ENCODE measurements at places on chromosomes 2 and 18. TPM values are rescaled to one million over a fixed set of nuclear protein-coding genes. Genes with fewer than 3 reads are reported as not detected.
A peak's percentile ranks its signal among the peaks of the same experiment; 100 is the strongest.

SERPINB3 gene
- not detected for total RNA-seq

GRCh38 chr2:146287281-146287680, 1557.5 kb upstream of the ACVR2A start:
- no peaks in the 10 kb centered on the region for H3K27me3 ChIP-seq
- H3K36me3 ChIP-seq, result no peaks in the 10 kb centered on the region

- H3K27me3 ChIP-seq, result no peaks in the 10 kb centered on the region
- H3K4me1 ChIP-seq, result no peaks in the 10 kb centered on the region
- H3K27ac ChIP-seq, result peak overlapping the region; percentile 80
- no peaks in the 10 kb centered on the region for H3K36me3 ChIP-seq
Observed at GRCh38 chr2:42102591-42103450, 55.0 kb downstream of the PKDCC start.

DNA sequence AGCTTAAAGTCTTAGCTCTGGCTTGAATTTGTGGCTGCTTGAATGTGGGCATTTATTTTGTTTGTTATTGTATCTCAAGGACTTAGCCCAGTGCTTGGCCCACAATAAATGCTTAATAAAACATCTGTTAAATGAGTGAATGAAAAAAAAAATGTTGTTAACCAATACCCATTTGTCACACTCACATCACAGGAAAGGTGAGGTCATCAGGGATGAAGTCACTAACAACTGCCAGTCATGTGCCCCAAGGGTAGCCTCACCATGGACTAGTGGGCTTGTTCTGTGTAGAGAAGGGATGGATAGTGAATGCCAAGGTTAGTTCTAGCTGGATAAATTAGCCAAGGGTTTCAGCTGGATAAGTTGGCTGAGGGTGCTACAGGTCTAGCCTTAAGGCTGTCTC, 3.0 kb downstream of the NRBP1 start:
- peaks cover 34% of the 10 kb centered on the region for H3K36me3 ChIP-seq
- H3K27ac ChIP-seq, result no peak overlapping the region
- H3K4me3 ChIP-seq, result no peak overlapping the region
- DNase-seq, result no peak
- peaks cover 49% of the 10 kb centered on the region for H3K4me1 ChIP-seq
- no peaks in the 10 kb centered on the region for H3K27me3 ChIP-seq

GRCh38 chr2:140863713-140864112, 1267.1 kb downstream of the LRP1B start:
- no peaks in the 10 kb centered on the region for H3K36me3 ChIP-seq
- no peak overlapping the region for H3K4me3 ChIP-seq
- H3K27me3 ChIP-seq, result no peaks in the 10 kb centered on the region
- no peak overlapping the region for H3K27ac ChIP-seq
- no peaks in the 10 kb centered on the region for H3K4me1 ChIP-seq

- H3K36me3 ChIP-seq, result no peaks in the 10 kb centered on the region
- no peak overlapping the region for H3K4me3 ChIP-seq
- H3K4me1 ChIP-seq, result no peaks in the 10 kb centered on the region
- no peak for DNase-seq
- no peak overlapping the region for H3K27ac ChIP-seq
Observed at GRCh38 chr2:12083713-12084419, 337.4 kb downstream of the LPIN1 start.

DNA sequence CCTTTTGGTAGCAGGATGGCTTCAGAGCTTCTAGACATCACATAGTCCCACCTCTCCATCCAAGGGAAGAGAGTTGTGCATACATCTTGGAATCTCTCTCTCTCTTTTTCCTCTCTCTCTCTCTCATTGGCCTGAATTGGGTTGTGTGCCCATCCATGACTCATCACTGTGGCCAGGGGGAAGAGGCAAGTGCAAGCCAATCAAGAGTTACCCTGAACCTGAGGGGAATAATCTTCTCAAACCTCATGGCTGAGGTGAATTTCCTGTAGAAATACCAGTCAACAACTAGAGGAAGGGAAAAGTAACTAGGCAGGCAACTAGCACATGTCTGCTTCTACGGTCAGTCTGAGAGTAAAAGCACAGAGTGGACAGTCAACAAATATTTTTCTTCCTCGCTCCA, 7.3 kb upstream of the CHN1 start:
- H3K27ac ChIP-seq, result no peak overlapping the region
- no peak for DNase-seq
- no peak overlapping the region for H3K4me3 ChIP-seq
- H3K36me3 ChIP-seq, result no peaks in the 10 kb centered on the region
- peaks cover 43% of the 10 kb centered on the region for H3K4me1 ChIP-seq
- no peaks in the 10 kb centered on the region for H3K27me3 ChIP-seq

DNA sequence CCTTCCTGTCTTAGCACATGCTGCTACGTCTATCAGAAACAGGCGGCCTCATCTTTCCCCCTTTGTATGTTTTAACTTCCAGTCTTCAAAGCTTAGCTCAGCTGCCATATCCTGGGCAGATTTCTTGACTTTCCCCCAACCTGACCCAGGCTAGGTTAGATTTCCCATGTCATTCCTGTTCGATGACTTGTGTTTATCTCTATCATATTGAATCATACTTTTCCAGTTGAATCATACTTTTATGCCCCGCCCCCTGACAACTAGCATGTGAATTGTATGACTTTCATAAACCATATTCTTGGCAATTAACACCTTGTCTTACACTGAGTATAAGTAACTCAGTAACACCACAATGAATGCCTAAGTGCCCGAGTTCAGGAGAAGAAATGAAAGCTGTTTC, 128.3 kb downstream of the CYRIA start:
- no peak for DNase-seq
- no peaks in the 10 kb centered on the region for H3K36me3 ChIP-seq
- no peaks in the 10 kb centered on the region for H3K4me1 ChIP-seq
- no peak overlapping the region for H3K4me3 ChIP-seq
- no peak overlapping the region for H3K27ac ChIP-seq

DNA sequence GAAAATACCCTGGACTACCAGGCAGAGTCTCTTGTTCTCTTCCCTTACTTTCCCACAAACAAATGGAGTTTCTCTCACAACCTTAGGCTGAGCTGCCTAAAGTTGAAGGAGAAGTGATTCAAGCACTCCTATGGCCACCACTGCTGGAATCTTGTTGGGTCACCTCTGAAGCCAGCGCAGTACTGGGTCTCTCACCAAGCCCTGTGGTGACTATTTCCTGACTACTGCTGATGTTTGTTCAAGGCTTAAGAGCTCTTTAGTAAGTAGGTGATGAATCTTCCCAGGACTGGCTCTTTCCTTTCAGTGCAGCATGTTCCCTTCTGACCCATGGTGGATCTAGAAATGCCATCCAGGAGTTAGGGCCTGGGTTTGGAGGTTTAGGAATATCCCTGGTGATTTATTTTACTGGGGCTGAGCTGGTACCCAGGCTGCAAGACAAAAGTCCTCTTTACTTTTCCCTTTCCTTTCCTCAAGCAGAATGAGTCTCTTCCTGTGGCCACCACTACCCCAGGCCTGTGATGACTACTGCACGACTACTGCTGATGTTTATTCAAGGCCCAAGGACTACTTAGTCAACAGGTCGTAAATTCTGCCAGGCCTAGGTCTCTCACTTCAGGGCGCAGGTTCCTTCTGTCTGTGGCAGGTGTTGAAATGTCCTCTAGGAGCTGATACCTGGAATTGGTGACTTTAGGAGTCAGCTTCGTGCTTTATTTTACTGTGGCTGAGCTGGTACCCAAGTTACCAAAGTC, 121.8 kb downstream of the SLC4A10 start:
- no peak overlapping the region for H3K27ac ChIP-seq
- H3K36me3 ChIP-seq, result no peaks in the 10 kb centered on the region
- no peaks in the 10 kb centered on the region for H3K27me3 ChIP-seq
- H3K4me3 ChIP-seq, result no peak overlapping the region
- no peak for DNase-seq

- peak; percentile 83 for DNase-seq
- peak within 1 kb of the TSS; percentile 98 for H3K27ac ChIP-seq
- no peaks in the 10 kb centered on the region for H3K27me3 ChIP-seq
- peaks cover 6% of the 10 kb centered on the region for H3K4me1 ChIP-seq
- H3K36me3 ChIP-seq, result peaks cover 3% of the 10 kb centered on the region
- peak within 1 kb of the TSS; percentile 84 for H3K4me3 ChIP-seq
Observed at GRCh38 chr18:12657684-12658425, at the start of gene SPIRE1. Gene SPIRE1 (minus strand): TSS chr18:12658107. CDS start chr18:12657866, 241 bp downstream.

DNA sequence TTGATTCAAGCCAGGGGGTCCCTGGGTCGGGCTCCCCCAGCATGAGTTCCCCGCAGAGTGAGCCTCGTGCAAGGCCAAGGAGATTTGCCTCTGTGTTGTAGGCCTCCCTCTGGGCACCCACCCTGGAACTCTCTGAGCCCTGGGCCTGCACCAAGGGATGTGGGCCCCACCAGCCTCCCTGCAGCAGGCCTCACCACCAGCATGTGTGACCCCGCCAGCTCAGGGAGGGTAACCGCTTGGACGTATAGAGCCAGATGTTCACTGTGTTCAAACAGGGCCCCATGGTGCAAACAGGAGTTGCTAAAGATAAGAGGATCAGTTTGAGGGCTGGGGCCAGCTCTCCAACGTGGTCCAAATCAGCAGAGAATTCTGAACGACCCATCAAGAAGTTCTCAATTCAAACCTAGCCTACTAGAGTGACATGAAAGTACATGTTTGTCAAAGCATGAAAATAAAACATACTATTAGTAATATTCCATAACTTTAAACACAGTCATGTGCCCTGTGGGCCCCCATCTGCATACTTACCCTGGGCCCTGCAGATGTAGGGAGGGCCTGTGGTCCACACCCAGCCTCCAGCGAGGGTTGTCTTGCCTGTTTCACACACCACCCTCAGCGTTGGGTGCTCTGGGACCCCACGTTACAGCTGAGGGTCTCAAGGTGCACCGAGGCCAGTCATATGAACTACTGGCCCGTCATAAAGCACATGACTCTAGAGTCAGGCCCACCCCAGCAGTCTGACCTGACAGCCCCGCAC, 5.5 kb upstream of the TUBB6 start:
- no peaks in the 10 kb centered on the region for H3K4me1 ChIP-seq
- no peaks in the 10 kb centered on the region for H3K36me3 ChIP-seq
- DNase-seq, result no peak
- H3K4me3 ChIP-seq, result no peak overlapping the region

NAT8 gene
- not detected for total RNA-seq

DSC1 gene
- total RNA-seq, result 4.9 TPM

- no peaks in the 10 kb centered on the region for H3K36me3 ChIP-seq
- no peak overlapping the region for H3K4me3 ChIP-seq
- H3K27me3 ChIP-seq, result no peaks in the 10 kb centered on the region
- no peak for DNase-seq
- H3K4me1 ChIP-seq, result no peaks in the 10 kb centered on the region
Observed at GRCh38 chr2:8346706-8347430, 335.0 kb upstream of the ID2 start.

GCKR gene
- 1.1 TPM for total RNA-seq

TMEM169 gene
- total RNA-seq, result 0.32 TPM

DNA sequence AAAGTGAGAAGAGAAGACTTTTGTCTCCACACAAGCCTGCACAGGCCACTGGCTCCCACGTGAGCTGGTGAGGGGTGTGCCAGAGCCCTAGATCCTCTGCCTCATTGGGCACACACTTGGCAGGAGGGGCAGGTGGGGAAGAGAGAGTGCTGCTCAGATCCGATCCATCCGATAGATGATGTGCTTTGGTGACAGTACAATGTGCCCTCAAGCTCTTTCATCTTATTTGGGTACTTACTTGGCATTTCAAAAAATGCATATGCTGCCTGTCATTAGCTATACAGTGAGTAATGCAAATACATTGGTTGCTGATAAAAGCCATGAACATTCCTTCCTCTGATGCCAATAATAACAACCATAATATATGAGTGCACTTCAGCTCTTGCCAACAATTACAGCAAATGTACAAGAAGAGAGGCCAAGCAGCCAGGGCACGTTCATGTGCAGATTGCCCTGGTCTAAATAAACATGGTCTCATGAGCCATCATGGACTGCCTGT, 255.3 kb downstream of the VAPA start:
- no peak for DNase-seq
- no peaks in the 10 kb centered on the region for H3K4me1 ChIP-seq
- H3K27ac ChIP-seq, result no peak overlapping the region
- H3K27me3 ChIP-seq, result no peaks in the 10 kb centered on the region
- no peak overlapping the region for H3K4me3 ChIP-seq

ANKRD30B gene
- not detected for total RNA-seq

LRATD1 gene
- total RNA-seq, result 3.2 TPM

DNA sequence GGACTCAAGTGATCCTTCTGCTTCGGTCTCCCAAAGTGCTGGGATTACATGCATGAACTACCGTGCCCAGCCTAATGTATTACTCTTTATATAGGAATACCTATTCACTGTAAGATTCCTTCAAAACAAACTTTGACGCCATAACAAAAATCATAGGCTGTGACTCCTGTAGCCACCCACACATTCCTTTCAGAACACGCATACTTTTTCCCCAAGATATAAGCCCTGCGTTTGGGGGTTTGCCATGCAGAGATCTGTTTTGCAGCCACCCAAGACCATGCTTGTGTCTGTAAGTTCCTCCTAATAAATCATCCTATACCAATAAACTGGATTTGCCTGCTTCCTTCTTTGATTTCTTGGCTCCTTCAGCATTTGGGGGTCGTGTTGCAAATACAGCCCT, 46.0 kb upstream of the STON1 start:
- peaks cover 3% of the 10 kb centered on the region for H3K36me3 ChIP-seq
- H3K27ac ChIP-seq, result no peak overlapping the region
- H3K4me3 ChIP-seq, result no peak overlapping the region
- no peaks in the 10 kb centered on the region for H3K27me3 ChIP-seq

CFAP65 gene
- total RNA-seq, result not detected

GRCh38 chr2:146244131-146244530, 1600.7 kb upstream of the ACVR2A start:
- H3K4me1 ChIP-seq, result no peaks in the 10 kb centered on the region
- no peak overlapping the region for H3K4me3 ChIP-seq
- H3K27me3 ChIP-seq, result no peaks in the 10 kb centered on the region
- no peak for DNase-seq

- no peaks in the 10 kb centered on the region for H3K27me3 ChIP-seq
- H3K4me3 ChIP-seq, result peak overlapping the region; percentile 80
- H3K4me1 ChIP-seq, result no peaks in the 10 kb centered on the region
- peak; percentile 25 for DNase-seq
Observed at GRCh38 chr2:29115797-29116781, 874 bp downstream of the CLIP4 start.

DNA sequence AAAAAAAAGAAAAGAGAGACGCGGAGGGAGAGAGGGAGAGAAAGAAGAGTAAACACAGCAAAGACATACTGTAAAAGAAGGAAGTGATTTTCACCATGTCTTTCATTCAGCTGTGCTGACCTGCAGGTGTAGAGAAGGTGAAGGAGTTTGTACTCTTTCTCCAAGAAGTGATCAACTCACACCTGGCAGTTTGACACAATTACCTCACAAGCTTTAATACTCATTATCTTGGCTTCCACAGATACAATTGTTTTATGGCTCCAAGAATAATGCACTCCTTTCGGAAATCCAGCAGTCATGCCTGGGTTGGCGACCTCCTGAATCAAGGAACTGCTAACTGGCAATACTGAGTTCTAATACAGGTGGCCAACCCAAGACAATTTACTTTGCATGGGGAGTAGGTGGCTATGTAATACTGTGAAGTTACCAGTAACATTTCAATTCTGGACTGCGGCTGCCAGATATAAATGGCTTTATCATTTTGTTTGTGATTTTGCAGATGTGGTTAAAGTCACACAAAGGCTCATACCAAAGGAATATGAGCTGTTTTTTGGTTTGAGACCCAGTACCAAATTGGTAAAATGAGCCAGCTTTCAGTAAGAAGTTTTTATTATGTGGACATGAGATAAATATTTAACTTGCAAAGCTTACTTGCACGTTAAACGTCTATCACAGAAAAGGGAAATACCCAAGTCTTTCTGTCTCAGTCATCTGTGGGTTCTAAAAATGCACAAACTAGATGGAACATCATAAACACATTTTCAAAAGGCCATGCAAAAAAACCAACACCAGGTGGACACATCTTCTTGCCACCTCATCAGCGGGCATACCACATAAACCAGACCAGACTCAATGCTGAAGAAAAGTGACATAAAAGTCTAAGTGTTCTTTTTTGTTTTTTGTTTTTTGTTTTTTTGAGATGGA, 69.3 kb downstream of the NCKAP5 start:
- DNase-seq, result no peak
- no peak overlapping the region for H3K27ac ChIP-seq
- H3K4me1 ChIP-seq, result no peaks in the 10 kb centered on the region
- H3K36me3 ChIP-seq, result no peaks in the 10 kb centered on the region
- no peaks in the 10 kb centered on the region for H3K27me3 ChIP-seq

Data from heart left ventricle (tissue), 16 donors.